Esophagus squamous epithelium (tissue), 5 donors: ENCODE measurements at places on chromosomes 2 and 18.

- DNase-seq, result no peak
These were observed 26.5 kb upstream of the IGFBP2 start for GRCh38 chr2:216606551-216607276.

DNA sequence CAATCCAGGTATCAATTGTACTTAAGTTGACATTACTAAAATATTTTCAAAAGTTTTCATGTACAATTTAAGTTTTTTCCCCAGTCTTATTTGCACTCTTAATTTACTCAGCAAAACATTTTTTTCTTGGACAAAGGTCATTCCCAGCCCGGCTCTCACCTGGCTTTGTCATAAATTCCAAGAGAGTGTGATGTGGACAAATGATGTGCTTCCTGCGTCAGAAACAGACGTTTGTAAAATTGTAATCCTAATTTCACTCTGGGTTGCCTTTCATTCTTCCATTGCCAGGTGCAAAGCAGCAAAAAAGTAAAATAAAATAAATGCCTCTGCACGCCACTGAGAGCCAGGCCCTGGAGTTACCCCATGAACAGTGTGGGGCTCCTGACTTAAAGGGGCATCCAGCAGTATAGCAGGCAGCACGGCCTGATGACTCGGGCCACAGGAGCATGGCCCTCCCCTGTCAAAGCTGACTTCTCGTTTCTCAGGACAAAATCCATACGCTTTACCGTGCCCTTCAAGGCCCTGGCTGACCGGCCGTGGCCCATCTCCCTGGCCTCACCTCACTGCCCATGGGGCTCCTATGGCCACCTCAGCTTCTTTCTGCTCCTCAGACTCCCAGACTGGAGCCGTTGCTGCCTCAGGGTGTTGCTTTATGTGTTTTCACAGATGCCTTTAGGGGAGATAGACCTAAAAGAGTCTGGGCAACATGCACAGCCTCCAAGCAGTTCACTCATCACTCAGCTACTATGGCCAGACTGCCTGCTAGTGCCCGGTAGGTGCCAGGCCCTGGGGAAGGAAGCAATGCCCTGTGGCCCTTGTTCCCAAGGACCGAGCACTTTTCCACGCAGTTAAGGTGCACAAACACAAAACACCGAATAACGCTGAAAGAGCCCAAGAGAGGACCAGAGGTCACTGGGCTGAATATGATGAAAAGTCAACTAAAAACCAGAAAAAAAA is 7.6 kb upstream of the TMEM185B start:
- no peak for DNase-seq

- DNase-seq, result no peak
These were observed 443.0 kb upstream of the SLC39A10 start for GRCh38 chr2:195214072-195214471.

- DNase-seq, result no peak
These were observed 31.1 kb downstream of the UGP2 start for GRCh38 chr2:63872571-63873328.

- no peak for DNase-seq
These were observed 4.2 kb downstream of the MAB21L4 start for GRCh38 chr2:240891492-240892340.

DNA sequence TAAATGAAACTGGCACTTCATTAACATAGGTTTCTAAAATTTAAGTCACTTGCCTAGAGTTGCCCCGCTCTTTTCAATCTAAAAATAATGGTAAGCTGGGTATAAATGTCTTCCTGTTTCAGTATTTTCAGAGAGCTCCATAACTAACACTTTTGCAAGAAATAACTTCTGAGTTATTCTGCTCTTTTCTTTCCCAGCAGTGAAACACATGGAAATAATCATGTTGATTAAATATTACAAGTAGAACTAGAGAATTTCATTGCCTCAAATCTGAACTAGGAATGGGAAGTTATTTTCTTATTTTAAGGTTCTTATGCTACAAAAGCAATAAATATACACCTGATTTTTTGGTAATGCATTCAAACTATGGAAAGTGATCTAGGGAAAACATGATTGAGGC is 257.4 kb downstream of the IKZF2 start:
- no peak for DNase-seq

- no peak for DNase-seq
These were observed 157.2 kb upstream of the CAPN13 start for GRCh38 chr2:30964334-30965005.

DNA sequence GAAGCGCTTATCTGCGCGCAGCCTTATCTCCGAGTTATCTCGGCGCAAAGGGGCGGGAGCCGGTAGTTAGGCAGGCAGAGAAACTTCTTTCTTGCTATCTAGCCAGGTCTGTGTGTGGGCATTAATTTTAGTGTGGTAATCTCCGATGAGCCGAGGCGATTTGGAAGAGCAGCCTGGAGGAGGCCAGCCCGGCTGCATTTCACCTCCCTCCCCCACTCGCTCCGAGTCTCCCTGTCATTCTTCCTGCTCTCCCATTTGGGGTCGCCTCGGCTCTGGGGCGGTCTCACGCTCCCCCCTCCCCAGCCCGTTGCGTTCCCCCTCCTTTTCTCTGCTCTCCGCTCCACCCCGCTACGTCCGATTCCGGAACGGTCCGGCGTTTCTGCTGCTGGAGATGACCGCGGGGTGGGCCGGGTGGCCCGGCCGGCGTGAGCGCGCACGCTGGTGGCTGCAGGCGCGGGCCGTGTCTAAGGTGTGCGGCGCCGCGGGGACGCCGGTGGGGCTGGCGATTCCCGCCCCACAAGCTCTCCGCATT is 566 bp downstream of the GATA6 start:
- DNase-seq, result no peak

GRCh38 chr18:59159265-59159664 is 19.6 kb downstream of the SEC11C start:
- DNase-seq, result no peak

GRCh38 chr2:176891105-176891504 is 321.5 kb upstream of the HNRNPA3 start:
- no peak for DNase-seq

DNA sequence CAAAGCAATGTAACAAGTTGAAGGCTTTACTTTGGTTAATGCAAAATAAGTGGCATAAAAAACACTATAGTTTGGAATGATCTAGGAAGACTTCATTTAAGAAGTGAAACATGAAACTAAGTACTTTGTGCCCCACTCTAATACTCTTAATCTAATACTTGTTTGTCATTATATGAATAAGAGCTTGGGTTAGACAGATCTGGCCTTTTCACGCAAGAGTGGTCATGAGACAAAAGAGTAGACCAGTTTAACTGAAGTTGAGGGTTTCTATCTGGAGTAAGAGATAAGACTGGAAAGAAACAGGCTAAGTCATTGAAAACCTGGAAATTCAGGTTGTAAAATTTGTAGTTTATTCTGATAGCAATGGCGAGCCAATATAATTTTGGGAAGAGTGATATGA is 2.8 kb downstream of the SLC30A6 start:
- no peak for DNase-seq

DNA sequence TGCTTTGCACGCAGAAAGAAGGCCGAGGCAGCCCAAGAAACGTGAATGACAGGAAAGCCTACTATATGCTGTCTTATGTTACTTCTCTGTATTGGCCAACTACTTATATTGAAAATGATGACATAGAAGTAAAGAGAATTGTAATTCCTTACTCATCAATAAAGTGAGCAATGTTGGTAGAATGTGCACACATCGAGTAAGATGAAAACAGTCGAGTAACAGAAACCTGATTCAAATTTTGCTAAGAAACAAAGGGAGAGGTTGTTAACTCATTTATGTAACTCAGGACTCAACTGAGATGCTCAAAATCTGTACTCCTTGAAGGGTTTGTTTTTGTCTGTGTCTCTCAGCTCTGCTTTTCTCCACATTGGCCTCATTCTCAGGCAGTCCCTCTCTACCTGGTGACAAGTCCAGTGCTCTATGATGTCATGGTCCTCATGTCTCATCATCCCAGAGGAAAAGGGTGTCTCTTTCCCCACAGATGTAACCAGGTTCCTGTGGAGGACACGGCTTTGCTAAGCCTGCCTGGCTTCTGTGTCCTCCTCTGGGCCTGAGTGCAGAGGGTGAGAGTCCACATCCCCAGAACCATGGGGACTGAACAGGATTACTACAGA is 30.3 kb upstream of the CCDC93 start:
- DNase-seq, result no peak

DNA sequence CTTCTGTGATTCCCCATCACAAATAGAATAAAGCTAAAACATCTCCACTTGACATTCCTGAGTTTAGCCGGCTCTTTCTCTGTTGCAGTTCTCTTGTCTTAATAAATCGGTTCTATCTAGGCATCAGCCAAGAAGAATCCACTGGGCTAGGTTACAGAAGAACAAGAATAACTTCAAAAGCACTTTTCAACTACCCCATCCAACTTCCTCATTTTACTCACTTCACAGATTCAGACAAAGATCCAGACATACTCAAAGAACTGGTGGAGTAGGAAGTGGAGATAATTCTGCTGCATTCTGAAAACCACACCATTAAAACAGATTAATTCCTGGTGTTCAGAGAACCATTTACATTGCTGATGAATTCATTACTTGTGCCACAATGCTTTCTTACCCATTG is 9.6 kb upstream of the ALPK2 start:
- no peak for DNase-seq

- DNase-seq, result no peak
These were observed 43.9 kb upstream of the CYBRD1 start for GRCh38 chr2:171478345-171478744.

DNA sequence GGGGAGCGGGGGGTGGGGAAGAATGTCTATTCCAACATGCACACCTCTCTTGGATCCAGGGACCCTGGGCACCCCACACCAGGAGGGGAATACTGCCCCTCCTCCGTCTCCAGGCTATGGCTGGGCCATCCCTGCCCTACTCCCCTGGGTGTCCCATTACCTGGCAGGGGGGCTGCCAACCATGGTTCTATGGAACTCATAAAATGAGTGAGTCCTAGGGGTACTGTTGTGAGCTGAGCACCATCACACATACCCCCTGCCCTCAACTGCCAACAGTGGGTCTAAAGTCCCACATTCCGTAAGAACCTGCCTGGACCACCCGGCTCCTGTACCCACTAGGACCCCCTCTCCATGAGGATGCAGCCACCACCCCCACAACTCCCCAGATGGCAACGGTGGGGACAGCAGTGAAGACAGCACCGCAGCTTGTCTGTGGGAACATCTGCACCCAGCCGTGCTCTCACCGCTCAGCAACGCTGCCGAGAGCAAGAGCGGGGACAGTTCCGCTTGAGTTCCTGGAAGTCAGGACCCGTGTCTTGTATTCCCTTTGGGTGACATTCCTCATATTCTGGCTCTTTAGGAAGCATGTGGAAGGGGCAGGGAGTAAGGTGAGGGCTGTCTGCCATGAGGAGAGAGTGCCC is 41.5 kb downstream of the BIN1 start:
- DNase-seq, result no peak

DNA sequence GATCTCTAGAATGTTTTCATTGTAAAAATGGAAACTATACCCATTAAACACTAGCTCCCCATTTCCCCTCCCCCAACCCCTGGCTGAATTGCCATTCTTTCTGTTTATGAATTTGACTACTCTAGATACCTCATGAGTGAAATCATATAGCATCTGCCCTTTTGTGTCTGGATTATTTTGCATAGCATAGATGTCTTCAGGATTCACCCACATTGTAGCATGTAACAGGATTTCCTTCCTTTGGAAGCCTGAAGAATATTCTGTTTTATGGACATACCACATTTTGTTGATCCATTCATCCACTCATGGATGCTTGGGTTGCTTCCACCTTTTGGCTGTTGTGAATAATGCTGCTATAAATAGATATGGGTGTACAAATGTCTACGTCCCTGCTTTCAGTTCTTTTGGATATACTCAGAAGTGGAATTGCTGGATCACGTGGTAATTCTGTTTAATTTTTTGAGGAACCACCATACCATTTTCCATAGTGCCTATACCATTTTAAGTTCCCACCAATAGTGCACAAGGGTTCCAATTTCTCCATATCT is 7.7 kb upstream of the ASB1 start:
- no peak for DNase-seq

DNA sequence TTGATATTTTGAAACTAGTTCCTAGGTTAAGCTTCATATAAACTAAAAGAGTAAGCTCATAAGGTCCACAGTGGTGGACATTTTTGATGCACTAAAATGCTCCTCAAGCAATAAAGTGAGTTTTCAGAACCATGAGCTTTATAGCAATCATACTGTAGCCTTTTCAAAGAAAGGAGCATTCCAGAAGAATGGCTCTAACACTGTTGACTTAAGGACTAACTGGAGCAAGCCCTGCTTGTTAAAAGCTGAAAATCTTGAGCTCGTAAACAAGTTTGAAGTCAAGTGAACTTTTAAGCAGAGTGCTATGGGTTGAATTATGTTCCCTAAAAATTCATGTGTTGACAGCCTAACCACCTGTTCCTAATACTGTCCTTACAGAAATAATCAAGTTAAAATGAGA is 38.0 kb downstream of the KYNU start:
- DNase-seq, result no peak
